NCI-H460 (cell line): ENCODE measurements at places on chromosomes 3 and 15.

DNA sequence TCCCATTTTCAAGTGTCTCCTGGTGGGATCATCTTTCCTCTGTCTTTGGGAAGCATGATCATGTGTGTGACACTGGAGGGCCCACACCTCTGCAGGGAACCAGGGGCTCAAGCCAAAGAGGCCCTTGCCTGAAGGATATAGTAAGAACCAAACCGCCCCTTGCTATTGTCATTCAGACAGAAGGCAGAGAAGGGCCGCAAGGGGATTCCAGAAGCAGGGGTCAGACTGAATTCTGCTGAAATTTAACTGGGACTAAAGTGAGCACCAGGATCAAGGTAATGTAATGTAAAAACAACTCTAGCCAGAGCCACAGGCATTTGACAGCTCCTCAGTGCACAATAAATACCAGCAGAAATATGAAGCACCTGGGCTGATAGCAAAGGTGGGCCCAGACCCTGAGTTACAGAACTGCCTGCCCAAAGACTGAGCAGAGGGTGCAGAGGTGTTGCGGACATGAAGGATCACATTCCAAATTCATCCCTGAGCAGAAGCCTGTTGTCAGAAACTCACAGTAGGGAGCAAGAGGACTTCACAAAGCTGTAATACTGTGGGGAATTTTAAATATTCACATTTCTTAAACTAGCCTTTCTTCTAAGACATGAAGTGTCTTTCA is 46.0 kb upstream of the RASGRF1 start:
- DNase-seq: no peak

- DNase-seq: no peak
Measured at GRCh38 chr15:59595434-59595915, 16.1 kb upstream of the GCNT3 start.

GRCh38 chr3:57951066-57951882 is 56.9 kb upstream of the FLNB start:
- peak; percentile 58 for DNase-seq

DNA sequence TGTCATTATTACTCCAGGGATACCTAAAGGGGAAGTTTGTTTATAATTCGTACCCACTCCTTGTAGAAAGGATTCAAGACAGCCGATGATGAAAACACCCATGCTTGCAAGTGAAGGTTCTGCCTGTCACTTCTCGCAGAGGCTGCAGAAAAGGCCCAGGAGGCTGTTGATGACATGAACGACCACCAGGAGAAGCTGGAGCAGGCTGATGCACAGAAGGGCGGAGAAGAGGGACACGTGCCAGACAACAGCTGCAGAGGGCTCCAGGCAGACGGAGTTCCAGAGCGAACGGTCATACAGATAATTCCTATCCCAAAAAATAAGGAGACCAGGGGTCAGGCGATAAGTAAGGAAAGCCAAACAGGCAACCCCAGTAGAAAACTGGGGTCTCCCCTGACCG is 5.7 kb upstream of the DYNLT2B start:
- DNase-seq: no peak

DNA sequence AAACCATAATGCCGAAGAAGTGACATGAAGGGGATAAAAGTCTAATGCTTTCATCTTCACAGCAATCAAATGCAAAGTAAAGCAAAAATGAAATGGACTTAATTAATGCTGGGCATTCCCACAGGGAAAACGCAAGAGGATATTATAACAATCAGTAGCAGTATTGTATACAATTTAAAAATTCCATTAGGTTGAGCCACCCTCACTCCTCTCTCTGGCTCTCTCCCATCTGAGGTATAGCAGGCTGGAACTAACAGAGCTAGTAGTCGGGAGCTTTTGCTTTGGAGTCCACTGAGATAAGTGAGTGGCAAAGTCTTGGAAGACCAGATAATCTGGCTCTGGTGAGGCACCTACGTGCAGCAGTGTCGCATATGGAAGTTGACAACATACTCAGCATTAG is 33.9 kb downstream of the DET1 start:
- no peak for DNase-seq
